Activated CD8-positive, alpha-beta memory T cell treated with anti-CD3 and anti-CD28 coated beads for 48 hours (primary cell): ENCODE measurements at places on chromosomes 5 and 9.

DNA sequence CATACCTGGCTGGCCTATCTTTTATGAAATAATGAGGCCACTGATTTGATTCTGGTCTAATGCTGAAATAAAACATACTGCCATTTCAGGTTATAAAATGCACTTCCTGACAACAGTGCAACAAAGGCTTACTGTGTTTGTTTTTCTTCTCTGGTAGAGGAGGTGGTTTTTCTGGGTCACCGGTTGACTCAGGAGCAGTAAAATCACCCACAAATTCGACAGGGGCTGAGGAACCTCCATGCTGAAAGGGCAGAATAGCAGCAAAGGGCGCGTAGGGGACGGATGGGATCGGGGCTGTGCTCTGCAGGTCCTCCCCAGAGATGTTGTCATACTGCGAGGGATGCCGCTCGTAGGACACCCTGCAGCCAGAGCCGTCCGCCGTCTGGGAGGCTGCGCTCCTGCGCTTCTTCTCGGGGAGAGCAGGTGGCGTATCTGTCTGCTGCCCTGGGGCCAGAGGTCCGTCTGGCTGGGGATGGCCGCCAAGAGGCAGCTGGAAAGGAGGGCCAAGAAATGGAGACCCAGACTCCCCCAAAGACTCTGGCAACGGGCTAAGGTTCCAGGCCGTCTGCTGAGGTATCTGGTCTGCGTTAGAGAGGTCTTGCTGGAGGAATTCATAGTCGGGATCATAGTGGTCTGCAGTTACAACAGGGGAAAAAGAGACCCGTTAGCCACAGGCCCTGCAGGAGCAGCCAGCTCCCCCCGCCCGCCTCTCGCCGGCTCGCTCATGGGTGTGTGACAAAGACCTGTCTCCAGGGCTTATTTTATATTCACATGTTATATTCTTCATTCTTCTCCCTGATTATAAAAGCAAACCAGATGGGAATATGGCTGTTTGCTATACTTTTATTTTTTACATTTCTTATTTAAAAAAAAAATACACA is 80.7 kb downstream of the PRRT1B start:
- DNase-seq: no peak

GRCh38 chr5:128632264-128632663 is 94.2 kb upstream of the FBN2 start:
- no peak for DNase-seq

DNA sequence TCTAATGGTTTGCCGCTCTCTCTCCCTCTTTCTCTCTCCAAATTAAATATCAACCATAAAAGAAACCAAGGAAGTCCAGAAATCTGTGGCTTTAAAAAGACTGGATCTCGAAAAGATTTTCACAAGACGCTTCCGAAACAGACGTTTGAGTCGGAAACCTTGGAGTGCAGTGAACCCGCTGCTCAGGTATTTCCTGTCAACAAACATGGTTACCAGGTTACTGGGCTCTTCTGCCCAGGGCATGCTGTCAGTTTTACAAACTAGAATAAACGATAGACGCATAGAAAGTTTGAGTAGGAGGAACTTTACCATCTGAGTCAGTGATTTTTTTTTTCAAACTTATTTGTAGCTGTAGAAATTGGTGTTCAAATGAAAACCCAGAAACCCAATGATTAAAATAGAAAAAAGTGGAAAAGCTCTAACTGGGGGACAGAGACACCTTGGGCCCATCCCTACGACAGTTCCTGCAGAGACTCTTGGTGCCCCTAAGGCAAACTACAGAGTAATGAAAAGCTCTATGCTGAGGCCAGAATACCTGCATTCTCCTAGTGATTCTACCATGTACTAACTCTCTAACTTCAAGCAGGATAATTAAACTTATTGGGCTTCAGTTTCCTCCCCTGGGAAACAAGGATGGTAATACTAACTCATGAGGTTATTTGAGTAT is 90.0 kb downstream of the DOCK8 start:
- DNase-seq: no peak

DNA sequence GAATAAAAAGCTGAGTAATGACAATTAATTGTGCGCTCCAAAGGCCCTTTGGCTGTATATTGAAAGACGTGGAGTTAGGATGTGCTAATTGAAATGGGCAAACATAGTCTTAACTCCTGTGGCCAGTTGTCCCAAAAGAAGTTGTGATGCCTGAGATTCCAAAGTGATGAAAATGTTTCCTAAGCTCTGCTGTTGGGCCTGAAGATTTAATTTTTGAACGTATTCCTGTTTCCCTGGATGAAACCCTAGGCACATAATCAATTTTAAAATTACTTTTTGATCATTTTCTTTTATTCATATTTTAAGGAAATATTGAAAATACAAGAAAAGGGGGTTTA is 87.9 kb downstream of the PRDM6 start:
- no peak for DNase-seq

DNA sequence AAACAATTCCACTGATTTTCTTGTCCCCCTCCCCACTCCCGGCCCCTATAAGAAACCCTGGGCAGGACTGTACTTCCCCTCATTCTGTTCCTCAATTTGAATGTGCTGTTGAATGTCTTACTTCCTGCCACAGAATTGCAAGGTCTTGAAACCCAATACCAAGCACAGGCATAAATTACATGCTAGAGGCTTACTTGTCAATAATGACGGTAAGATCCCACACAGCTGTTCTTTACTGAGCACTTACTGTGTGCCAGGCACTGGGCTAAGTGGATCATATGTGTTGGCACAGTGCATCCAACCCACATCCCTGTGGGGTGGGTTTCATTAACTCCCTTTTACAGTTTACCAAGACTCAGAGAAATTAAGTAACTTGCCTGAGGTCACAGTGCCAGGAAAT is 63.4 kb downstream of the MVB12B start:
- no peak for DNase-seq

DNA sequence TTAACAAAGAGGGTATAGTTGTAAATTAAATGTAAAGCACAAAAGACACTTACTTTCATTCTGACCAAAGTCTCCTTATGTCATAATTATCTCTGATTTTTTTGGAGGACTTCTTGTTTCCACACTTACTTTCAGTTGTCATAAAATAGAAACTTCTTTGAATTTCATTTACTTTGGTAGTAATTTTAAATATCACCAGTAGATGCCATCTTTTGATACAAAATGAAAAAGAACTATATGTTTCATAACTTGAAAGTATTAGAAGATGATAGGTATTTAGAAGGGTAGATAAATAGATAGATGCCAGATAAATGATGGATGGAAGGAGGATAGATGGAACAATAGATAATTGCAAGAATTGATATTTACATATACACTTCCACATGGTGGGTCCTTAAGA is 1865.3 kb upstream of the CDH9 start:
- no peak for DNase-seq

DNA sequence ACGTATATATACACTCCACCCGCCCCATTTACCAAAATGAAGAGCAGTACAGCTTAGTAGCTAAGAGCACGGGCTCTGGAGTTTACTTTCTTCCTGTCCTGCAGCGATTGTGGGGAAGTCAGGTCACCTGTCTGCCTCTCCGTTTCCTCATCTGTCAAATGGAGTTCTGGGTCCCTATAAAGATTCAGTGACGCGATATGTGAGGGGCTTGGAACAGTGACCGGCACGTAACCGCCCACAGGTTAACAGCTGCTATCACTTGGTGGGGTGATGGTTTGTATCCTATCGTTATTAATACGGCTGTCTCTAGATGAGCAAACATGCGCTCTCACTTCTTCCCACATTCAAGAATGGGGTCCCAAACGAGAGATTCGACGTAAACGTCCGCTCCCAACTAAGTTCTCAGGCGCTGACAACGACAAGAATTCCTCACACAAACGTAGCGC is 426 bp downstream of the FAM114A2 start:
- no peak for DNase-seq

- DNase-seq: no peak
Measured at GRCh38 chr5:60529001-60529400, 171.0 kb downstream of the DEPDC1B start.

DNA sequence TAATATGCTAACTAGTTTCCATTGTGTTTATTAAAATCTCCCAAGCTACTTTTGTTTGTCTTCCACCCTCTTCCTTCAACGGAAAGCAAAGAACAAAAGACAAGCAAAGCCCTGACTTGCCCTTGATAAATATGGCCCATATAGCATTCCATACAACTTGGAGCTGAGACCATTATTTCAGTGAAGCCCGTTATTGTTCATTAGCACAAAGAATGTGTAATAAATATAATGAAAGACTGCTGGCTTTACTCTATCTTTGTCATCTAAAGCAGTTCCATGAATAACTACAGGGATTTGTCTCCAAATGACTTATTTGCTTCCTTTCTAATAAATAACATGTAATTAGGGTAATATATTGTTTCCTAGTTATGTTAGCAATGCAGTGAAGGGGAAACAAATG is 270.7 kb upstream of the TLE4 start:
- no peak for DNase-seq

- no peak for DNase-seq
Measured at GRCh38 chr5:41600731-41601130, 90.3 kb upstream of the PLCXD3 start.

GRCh38 chr9:91549177-91549576 is 125.5 kb upstream of the NFIL3 start:
- DNase-seq: no peak

- no peak for DNase-seq
Measured at GRCh38 chr5:181271081-181271480, 10.1 kb upstream of the TRIM52 start.

DNA sequence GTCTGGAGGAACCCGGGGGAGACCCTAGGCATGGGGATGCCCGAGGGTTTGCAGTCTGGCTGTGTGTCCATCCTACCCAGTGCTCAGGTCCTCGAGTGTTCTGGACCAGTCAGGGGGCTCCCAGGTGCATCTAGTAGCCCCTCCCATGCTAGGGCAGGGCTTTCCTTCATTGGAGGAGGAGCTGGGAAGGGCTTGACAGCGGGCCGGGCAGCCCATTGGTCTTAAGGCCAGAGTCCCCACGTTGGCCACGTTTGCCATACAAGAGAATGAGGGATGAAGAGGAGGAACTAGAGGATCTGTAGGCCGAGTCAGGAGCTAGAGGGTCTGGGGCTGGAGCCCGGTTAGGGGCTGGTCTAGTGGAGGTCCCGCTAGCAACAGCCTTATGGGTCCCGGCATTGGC is 37.3 kb upstream of the CTSV start:
- no peak for DNase-seq

DNA sequence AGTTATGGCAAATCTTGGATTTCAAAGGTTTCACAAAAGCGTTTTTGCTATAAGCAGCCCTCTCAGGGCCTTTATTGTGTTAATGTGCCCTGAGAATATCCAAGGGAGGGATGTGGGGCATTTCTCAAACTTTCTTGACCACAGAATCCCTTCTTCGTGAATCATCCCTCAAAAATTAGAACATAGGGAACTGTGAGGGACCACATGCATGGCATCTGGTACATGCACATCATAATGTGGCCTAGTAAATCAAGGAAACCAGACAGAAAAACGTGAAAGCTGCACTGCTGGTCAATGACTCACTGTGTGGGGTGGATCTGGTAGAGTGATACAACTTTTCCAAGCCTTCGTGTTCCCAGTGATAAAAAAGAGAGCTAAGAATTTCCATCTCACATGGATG is 22.4 kb downstream of the DDX31 start:
- DNase-seq: no peak

DNA sequence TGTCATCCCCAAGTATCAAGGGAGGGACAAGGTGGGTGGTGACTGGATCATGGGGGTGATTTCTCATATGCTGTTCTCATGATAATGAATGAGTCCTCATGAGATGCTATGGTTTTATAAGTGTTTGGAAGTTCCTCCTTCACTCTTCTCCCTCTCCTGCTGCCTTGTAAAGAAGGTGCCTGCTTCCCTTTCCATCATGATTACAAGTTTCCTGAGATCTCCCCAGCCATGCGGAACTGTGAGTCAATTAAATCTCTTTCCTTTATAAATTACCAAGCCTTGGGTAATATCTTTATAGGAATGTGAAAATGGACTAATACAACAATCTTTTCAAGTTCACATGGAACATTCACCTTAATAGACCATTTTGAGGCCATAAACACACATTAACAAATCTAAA is 21.5 kb upstream of the DOCK2 start:
- no peak for DNase-seq

DNA sequence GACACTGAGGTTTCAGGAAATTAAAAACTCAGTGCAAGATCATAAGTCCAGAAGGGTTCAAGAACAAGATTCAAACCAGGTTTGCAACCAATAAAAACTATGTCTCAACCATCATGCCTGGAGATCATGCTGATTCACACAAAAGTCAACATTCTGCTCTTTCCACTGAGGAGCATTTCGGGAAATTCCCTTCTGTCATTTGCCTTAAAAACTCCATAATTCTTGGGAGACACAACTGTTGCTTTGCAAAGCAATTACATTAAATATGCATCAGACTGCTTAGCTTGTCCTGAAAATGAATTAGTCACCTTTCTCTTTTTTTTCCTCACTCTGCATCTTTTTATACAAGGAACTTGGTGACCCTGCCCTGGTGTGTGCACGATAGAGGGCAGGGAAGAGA is 275.9 kb upstream of the ZNF462 start:
- DNase-seq: no peak

- no peak for DNase-seq
Measured at GRCh38 chr9:36150574-36151315, 14.2 kb downstream of the GLIPR2 start.
